ENCODE measurements at places on chromosomes 6 and 20. TPM values are rescaled to one million over a fixed set of nuclear protein-coding genes. Genes with fewer than 3 reads are reported as not detected.

- H3K4me1 ChIP-seq, result peaks cover 18% of the 10 kb centered on the region
- DNase-seq, result no peak
- no peak overlapping the region for H3K4me3 ChIP-seq
- no peaks in the 10 kb centered on the region for H3K27me3 ChIP-seq
- H3K27ac ChIP-seq, result peak overlapping the region; percentile 100
Observed at GRCh38 chr6:34233867-34234266, 2.8 kb upstream of the HMGA1 start.

- no peaks in the 10 kb centered on the region for H3K27me3 ChIP-seq
- no peak overlapping the region for H3K4me3 ChIP-seq
- DNase-seq, result no peak
- H3K4me1 ChIP-seq, result no peaks in the 10 kb centered on the region
Observed at GRCh38 chr20:25706793-25707192, 10.1 kb upstream of the ZNF337 start.

DNA sequence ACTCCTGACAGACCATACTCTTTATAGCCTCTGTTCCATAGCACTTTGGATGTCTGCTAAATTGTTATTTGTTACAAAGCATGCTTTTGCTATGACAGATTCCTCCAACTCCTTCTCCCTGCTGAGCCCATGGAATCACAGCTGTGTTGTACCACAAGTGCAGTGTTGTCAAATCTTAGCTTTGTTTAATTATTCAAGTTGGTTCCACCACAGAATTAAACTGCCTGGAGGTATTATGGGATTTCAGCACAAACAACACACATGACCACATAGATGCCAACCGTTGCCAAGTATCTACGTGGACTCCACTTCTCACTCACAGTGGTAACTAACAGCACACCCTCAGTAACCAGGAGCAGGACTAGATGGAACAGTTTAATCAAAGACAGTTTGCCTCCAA is 32.7 kb upstream of the MARCKS start:
- peaks cover 17% of the 10 kb centered on the region for H3K4me1 ChIP-seq
- H3K27me3 ChIP-seq, result no peaks in the 10 kb centered on the region
- H3K27ac ChIP-seq, result no peak overlapping the region
- DNase-seq, result no peak
- H3K36me3 ChIP-seq, result no peaks in the 10 kb centered on the region

DNA sequence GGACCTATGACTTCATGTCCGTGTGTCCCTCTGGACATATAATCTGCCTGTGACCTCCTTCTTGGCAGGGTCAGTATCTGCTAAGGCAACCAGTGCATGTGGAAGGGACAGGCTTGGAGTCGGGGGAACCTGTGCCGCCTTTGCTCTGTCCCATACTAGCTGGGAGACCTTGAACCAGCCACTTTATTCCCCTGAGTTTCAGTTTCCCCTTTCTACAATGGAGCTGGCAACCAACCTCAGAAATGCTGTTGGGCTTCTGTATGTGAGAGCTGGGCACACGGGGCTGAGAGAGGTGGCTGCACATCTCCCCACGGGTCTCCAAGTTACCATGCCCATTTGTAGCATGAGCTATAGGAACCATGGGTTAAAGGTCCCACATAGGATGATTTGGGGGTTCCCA is 53.8 kb downstream of the CD40 start:
- peaks cover 65% of the 10 kb centered on the region for H3K27me3 ChIP-seq
- H3K4me1 ChIP-seq, result no peaks in the 10 kb centered on the region
- no peaks in the 10 kb centered on the region for H3K36me3 ChIP-seq
- no peak overlapping the region for H3K4me3 ChIP-seq

GRCh38 chr6:88750936-88751335 is 212.5 kb downstream of the RNGTT start:
- no peaks in the 10 kb centered on the region for H3K4me1 ChIP-seq
- no peak overlapping the region for H3K27ac ChIP-seq
- no peak for DNase-seq
- no peaks in the 10 kb centered on the region for H3K27me3 ChIP-seq

DNA sequence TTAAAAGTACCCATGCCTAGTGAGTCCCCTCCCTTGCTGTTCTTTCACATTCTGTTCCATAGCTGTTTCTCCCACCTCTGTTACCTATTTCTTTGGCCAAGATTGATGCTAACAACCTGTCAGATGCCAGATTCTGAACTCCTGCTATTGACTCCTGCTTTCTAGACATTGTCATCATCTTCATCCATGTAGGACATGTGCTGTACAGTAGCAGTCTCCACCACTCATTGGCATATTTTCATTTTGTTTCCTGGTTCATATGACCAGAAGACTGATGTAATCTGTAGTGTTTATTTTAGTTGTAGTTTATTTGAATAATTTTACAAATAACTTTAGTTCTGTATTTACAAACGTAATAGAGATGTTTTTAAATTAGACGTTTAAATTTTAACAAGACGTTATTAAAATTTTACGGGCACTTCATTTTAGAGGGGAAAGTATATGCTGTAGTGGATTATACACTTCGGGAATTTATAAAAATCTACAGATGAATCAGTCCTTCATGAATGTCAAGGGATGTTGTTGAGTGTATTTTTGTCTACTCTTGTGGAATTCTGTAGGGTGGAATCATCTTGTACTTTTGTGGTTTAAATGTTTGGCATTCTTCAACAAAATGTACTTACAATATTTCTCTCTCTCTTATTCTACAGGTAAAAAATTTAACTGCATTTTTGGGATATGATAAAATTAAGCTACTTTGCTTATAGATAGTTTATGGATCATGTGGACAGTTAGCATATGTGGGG is 34.1 kb downstream of the TRMT11 start:
- H3K27me3 ChIP-seq, result no peaks in the 10 kb centered on the region
- no peak overlapping the region for H3K4me3 ChIP-seq
- H3K27ac ChIP-seq, result no peak overlapping the region
- H3K36me3 ChIP-seq, result peaks cover 47% of the 10 kb centered on the region

- no peak overlapping the region for H3K4me3 ChIP-seq
- no peaks in the 10 kb centered on the region for H3K36me3 ChIP-seq
- no peaks in the 10 kb centered on the region for H3K27me3 ChIP-seq
- DNase-seq, result no peak
Observed at GRCh38 chr6:12977206-12977605, 260.6 kb downstream of the PHACTR1 start.

DNA sequence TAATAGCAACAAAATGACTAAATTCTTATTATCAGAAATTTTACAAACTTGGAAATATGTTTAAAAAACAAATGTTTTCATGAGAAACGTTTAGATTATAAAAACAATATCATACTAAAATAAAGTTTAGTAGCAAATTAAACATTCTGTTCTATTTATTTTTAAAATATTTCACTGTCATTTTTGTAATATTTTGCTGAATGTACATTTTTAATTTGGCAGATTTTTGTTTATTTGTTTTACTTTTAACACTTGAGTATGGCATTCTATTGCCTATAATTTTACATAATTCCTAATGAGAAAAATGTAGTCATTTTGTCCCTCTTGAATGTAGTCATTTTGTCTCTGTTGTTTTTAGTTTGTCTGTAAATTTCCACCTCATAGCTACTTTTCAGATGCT is 1400.2 kb downstream of the GRIK2 start:
- no peak overlapping the region for H3K4me3 ChIP-seq
- no peak for DNase-seq
- no peak overlapping the region for H3K27ac ChIP-seq
- no peaks in the 10 kb centered on the region for H3K36me3 ChIP-seq
- no peaks in the 10 kb centered on the region for H3K4me1 ChIP-seq

DNA sequence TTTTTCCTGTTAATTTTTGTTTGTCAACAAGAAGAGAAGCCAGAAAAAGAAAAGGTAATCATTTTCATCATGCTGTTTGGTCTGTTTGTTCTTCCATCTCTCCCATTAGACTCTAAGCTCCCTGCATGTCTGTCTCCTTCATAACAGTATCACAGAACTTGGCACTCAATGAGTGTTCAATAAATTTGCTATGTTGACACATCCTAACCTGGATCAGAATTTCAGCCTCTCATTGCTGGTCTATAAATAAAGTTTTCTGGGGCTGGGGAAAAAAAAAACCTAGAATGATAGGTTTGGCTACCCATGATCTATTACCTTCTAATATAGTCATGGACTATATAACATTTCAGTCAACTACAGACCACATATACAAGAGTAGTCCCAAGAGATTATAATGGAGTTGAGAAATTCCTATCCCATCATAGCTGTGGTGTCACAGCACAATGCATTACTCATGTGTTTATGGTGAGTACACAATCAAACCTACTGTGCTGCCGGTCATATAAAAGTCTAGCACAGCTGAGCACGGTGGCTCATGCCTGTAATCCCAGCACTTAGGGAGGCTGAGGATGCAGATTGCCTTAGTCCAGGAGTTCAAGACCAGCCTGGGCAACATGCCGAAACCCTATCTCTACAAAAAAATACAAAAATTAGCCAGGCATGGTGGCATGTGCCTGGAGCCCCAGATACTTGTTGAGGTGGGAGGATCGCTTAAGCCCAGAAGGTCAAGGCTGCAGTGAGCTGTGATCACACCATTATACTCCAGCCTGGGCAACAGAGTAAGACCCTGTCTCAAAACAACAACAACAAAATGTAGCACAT is 5.9 kb downstream of the NUDT3 start:
- no peak for DNase-seq
- no peaks in the 10 kb centered on the region for H3K27me3 ChIP-seq
- peaks cover 32% of the 10 kb centered on the region for H3K4me1 ChIP-seq
- H3K4me3 ChIP-seq, result no peak overlapping the region
- H3K36me3 ChIP-seq, result no peaks in the 10 kb centered on the region

GRCh38 chr6:131917318-131917717 is 33.9 kb downstream of the CCN2 start:
- no peak overlapping the region for H3K4me3 ChIP-seq
- DNase-seq, result no peak
- H3K27me3 ChIP-seq, result no peaks in the 10 kb centered on the region
- no peaks in the 10 kb centered on the region for H3K4me1 ChIP-seq

DNA sequence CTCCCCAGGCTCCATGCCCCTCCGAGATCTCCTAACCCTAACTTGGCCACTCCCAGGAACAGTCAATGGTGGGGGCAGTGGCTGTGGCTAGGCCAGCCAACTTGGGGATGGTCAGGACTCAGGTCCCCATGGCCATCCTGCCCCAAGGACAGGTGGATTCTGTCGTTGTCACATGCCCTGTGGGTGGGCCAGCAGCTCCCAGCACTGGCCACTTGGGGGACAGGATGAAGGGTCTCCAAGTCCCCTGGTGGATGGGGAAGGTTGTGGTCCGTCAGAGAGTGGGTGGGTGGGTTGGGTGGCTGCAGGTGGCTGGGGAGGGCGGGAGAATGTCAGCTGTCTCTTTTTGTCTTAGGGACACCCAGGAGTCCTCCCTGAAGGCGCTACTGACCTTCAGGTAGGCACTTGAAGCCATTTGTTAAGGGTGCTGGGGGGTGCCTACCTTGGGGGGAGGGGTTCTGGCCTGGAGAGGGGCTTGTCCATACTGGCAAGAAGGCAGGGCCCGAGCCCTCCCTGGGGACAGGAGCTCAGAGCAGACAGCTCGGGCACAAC is 5.5 kb downstream of the COL9A3 start:
- H3K36me3 ChIP-seq, result no peaks in the 10 kb centered on the region
- H3K4me3 ChIP-seq, result no peak overlapping the region
- no peak overlapping the region for H3K27ac ChIP-seq

GRCh38 chr6:149211046-149211571 is 106.4 kb upstream of the TAB2 start:
- no peak overlapping the region for H3K27ac ChIP-seq
- H3K36me3 ChIP-seq, result no peaks in the 10 kb centered on the region
- H3K4me3 ChIP-seq, result no peak overlapping the region
- H3K4me1 ChIP-seq, result no peaks in the 10 kb centered on the region

- H3K27ac ChIP-seq, result no peak overlapping the region
- H3K36me3 ChIP-seq, result no peaks in the 10 kb centered on the region
- no peak overlapping the region for H3K4me3 ChIP-seq
- H3K4me1 ChIP-seq, result no peaks in the 10 kb centered on the region
- no peak for DNase-seq
Observed at GRCh38 chr6:124200661-124201060, 397.0 kb downstream of the NKAIN2 start.

GRCh38 chr6:37699887-37700619 is 2.4 kb upstream of the MDGA1 start:
- H3K36me3 ChIP-seq, result no peaks in the 10 kb centered on the region
- H3K27ac ChIP-seq, result no peak overlapping the region
- no peak overlapping the region for H3K4me3 ChIP-seq
- peaks cover 43% of the 10 kb centered on the region for H3K4me1 ChIP-seq
- DNase-seq, result no peak

GRCh38 chr6:41467061-41467460 is 79.1 kb upstream of the FOXP4 start:
- H3K36me3 ChIP-seq, result no peaks in the 10 kb centered on the region
- H3K27me3 ChIP-seq, result peaks cover 81% of the 10 kb centered on the region
- H3K4me1 ChIP-seq, result peaks cover 32% of the 10 kb centered on the region
- H3K27ac ChIP-seq, result no peak overlapping the region
- no peak overlapping the region for H3K4me3 ChIP-seq

DNA sequence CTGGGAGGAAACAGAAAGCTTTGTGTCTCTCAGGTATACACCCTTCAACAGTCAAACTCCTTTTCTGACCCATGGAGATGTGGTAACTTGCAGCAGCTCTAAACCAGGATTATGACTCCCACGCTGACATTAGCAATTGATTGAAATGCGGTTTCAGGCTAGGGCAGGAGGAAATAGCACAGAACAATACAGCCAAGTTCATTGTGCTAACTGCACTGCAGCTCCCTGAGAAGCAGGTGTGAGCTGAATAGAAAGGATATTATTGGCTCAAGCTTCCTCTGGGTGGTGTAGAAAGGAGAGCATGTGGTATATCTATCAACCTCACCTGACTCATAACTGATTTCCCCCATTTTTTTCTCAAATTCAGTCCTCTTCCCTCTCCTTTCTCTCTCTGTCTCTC is 612.3 kb upstream of the BTBD3 start:
- H3K4me1 ChIP-seq, result peaks cover 9% of the 10 kb centered on the region
- no peaks in the 10 kb centered on the region for H3K36me3 ChIP-seq
- H3K27me3 ChIP-seq, result no peaks in the 10 kb centered on the region
- H3K4me3 ChIP-seq, result no peak overlapping the region
- H3K27ac ChIP-seq, result no peak overlapping the region

- H3K4me1 ChIP-seq, result no peaks in the 10 kb centered on the region
- no peaks in the 10 kb centered on the region for H3K36me3 ChIP-seq
- no peak for DNase-seq
- H3K4me3 ChIP-seq, result no peak overlapping the region
- no peaks in the 10 kb centered on the region for H3K27me3 ChIP-seq
Observed at GRCh38 chr6:90656325-90656724, 69.5 kb upstream of the MAP3K7 start.

BACH2 gene
- 3.9 TPM for total RNA-seq

CLVS2 gene
- total RNA-seq, result 1.8 TPM

HLA-DQB2 gene
- total RNA-seq, result not detected

HSPA1L gene
- total RNA-seq, result 1.2 TPM

CGA gene
- total RNA-seq, result not detected

BCAS4 gene
- 15.3 TPM for total RNA-seq
